ENCODE measurements at places on chromosomes 7 and 10.

- no peak for DNase-seq
Measured at GRCh38 chr10:61902445-61903220, 1.1 kb downstream of the ARID5B start.

DNA sequence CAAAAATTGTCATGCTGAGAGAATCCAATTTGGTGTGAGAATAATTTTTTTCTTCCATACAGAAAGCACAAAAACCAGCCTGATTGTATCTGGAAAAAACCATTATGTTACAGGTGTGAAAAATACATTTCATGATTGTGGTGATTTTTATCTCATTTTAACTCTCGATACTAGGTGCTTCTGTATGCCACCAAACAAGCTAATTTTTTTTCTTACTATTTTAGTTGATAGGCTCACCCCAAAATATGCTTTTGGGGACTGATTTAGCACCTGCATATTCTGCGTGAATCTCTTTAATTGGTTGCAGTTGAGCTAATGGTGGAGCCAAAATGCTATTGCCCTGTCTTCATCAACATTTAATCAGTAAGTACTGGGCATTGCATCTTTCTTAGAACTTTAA is 1.9 kb downstream of the DMTF1 start:
- no peak for DNase-seq

DNA sequence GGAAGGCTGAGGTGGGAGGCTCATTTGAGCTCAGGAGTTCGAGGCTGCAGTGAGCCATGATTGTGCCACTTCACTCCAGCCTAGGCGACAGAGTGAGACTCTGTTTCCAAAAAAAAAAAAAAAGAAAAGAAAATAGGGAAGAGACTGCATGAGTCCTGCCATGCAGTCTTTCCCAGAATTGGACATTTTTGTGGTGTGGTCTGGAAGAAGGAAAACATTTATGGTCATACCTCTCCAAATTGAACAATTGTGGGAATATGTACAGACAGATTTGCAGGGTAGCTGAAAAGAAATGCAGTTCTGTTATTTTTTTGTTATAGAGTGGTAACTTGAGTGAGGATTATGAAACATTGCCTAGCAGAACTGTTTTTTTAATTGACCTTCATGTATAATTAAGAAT is 198.1 kb downstream of the AUTS2 start:
- DNase-seq, result no peak

DNA sequence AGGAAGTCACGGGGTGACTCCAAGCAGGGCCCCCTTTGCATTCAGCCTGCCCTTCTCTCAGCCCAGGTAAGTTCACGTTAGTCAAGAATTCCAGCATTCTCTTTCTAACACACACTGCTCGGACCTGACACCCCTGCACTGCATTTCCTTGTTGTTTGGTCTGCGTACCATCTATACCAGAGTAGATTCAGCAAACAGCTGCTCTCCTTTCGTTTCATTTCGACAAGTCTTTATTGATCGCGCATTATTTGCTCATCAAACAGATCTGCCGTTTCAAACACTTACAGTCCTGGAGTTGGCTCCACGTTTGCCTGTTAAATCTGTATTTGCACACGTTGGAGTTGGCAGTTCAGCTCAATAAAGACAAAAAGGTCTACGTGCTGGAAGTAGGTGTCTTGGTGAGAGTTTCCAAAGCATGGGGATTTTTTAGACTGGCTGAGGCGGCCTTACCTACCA is 495.1 kb downstream of the RPS24 start:
- DNase-seq, result no peak

DNA sequence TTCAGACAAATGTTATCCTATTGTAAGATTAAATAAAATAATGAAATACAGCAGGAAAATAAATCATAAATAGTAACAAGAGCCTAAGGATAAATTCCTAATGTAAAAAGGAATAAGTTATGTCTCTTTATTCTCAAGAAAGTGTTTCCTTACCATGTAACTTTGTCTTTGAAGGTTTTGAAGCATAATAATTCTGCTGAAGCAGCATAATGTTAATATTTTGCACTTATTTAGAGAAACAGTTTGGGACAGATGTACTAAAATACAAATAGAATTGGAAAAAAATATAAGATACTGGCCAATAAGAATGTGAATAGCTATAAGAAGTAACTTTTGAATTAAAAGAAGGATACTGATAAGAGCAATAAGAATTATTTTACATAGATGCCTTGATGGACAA is 45.7 kb downstream of the GRM3 start:
- no peak for DNase-seq

DNA sequence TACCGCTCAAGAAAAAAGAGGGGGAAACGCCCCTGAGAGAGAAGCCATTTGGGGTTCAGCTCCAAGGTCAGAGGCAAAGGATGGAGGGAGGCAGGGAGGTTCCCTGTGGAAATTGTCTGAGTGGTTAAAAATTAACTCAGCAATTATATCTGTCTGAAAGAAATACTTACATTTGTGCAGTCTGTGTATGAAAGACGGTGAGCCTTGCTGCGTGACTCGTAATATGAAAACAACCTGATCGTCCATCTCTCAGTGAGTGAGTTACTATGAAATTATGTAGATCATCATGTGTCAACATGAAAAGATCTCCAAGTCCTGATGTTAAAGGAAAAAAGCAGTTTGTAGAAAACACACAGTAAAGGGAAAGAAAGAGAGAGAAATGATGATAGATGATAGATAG is 67.2 kb upstream of the FAM204A start:
- no peak for DNase-seq

DNA sequence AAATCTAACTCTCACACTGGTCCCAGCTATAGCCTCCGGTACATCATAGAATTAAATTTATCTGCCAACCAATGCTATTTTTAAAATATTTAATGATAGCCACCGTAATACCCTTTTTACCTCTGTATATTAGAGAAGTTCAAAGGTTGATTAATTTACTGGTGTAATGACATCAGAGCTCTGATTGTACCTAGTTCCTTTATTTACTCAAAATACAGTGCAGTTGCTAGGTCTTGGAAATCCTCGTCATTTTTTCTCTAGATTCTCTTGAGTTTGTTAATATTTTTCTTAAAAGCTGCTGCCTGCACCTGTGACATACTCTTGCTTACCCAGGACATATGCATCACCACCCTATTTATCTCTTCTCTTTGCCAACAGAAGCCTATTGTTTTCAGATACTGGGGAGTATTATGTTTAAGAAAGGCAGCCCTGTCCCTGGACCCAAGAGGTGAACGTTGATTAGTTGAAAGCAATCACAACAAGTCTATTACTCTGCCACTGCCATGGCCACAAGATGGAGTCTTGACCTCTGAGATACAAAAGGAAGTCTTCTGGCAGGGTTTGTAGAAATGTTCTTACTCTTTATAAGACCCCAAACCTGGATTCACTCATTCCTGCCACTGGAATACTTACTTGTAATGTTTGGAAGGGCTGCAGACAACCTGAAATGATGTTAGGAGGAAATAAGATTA is 25.6 kb upstream of the TMEM26 start:
- no peak for DNase-seq

- DNase-seq, result no peak
Measured at GRCh38 chr7:26458466-26459145, 166.9 kb downstream of the SNX10 start.

GRCh38 chr10:84185526-84186175 is 8.7 kb upstream of the CDHR1 start:
- DNase-seq, result no peak

- DNase-seq, result no peak
Measured at GRCh38 chr7:133436014-133436428, 183.1 kb downstream of the EXOC4 start.

DNA sequence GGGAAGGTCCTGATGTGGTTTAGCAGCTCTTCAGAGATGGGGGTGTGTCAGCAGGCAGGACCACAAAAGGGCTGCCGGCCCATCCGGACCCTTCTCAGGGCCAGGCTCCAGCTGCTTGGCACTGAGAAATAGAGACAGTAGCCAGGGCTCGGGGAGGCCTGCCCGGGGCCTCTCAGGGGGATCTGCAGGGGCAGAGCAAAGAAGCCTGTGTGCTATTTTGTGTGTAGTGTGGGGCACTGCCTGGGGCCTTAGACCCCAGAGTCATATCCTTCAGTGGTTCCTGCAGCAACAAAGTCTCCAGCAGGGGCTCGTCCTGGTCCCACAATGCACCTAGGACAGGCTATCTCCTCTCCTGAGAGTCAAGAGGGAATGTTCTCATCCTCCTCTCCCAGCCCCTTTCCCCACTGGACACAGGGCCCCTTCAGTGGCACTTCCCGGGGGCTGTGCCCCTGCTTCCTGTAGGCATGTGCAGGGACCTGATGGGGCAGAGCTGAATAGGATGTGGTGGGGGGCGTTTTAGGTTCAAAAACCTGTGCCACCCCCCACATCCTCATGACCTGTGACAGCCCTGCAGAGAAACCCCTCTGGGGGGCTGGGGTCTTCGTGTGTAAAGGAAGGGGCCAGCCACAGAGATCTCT is 159.5 kb upstream of the RHEB start:
- DNase-seq, result no peak

DNA sequence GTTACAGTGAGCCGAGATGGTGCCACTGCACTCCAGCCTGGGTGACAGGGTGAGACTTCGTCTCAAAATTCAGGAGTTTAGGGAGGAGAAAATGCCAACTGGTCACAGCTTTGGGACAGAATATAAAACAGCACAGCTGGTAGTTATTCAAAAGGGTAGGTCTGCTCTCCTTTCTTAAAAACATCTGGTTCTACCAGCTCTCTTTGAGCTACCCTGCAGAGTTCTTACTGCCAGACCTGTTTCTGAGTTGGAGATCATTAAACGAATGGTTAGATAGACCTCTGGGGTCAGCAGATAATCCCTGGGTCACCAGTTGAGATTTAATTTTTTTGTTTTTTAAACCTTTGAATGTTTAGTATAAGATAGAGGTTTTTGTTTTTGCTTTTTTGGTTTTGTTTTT is 52.6 kb downstream of the MCU start:
- DNase-seq, result no peak

GRCh38 chr10:112275512-112276245 is 7.5 kb upstream of the TECTB start:
- DNase-seq, result no peak

DNA sequence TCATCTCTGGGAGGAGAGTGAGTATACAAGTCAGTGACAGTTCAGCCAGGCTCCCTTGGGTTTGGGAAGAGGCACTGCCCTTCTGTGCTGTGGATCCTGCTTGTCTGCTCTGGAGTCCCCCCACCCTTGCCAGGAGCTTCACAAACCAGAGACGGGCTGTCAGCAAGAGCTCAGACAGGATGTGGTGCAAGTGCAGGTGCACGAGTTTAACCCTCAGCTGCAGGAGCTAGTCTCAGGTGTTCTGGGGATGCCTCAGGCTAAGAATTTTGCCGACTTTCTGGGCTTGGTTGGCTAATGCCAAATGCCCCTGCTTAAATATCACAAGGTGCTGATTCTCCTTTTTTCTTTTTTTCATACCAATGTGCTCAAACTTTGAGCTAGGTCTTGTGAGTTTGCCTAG is 22.3 kb downstream of the ZNF783 start:
- DNase-seq, result no peak

GRCh38 chr7:32039000-32039756 is 31.0 kb downstream of the PDE1C start:
- no peak for DNase-seq

- no peak for DNase-seq
Measured at GRCh38 chr7:45225311-45225947, 67.8 kb downstream of the RAMP3 start.

GRCh38 chr10:88164471-88164870 is 301.0 kb downstream of the PTEN start:
- DNase-seq, result no peak

DNA sequence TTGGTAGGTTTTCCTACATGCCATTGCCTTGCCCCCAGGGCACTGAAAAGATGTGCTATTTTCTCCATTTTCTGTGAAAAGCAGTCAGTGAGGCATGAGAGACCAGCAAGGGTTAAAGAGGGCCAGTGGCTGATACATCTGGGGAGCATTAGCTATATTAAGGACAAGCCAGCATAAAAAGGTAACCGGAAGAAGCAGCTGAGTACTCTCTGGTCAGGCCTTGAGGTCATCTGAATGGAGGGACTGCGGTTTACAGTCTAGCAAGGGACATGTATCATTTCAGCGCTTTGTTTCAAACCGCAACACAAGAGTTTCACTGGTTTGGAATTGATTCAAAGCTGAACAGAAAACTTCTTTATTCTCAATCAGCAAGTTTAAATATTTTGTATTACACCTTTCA is 120.4 kb downstream of the EPDR1 start:
- no peak for DNase-seq

GRCh38 chr7:2029936-2030335 is 202.8 kb downstream of the MAD1L1 start:
- no peak for DNase-seq

DNA sequence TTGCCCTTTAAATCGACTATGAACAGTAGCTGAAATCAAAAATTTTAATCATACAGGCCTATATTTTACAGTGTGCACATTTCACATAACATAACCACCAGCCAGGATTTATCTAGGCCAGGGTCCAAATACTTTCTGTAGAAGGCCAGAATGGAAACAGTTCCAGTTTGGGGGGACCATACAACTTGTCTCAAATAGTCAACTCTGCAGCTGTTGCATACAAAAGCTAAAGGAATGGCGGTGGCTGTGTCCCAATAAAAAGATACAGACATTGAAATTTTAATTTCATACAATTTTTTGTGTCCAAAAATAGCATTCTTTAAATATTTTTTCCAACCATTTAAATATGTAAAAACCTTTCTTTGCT is 742 bp upstream of the TYSND1 start:
- no peak for DNase-seq

- no peak for DNase-seq
Measured at GRCh38 chr10:35035606-35036005, 54.5 kb downstream of the CUL2 start.

DNA sequence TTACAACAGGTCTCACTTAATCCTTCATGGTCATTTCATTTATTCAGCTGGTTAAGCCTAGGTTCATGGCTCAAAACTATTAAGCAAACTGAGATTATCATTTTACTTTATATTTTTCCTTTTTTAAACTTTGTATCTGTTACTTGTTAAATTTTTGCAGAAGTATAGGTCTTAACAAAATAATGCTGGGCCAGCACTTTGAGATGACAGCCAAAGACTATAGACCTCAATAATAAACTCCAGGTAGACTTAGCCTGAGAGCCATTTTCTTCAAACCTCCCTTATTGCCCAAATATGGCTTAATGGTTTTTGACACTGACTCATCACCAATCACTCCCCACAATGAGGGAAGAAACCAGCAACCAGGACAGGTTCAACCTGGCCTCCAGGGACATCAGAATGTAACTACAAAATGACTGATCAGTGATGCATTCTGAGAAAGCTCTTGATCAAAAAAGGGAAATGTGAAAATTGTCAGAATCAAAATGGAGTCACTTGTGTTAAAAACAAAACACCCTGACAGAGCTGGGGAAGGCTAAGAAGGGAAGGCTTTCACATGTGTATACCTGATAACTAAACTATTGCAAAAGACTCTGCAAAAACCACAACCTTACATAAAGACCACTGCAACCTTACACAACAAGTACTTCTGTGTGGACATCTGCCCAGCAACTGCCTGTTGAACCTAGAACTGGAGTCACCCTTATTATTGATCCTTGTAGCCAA is 2.1 kb upstream of the CCDC126 start:
- DNase-seq, result peak; percentile 29

GRCh38 chr10:59631882-59632807 is 77.5 kb downstream of the SLC16A9 start:
- DNase-seq, result no peak

GRCh38 chr7:52249741-52250140 is 785.7 kb upstream of the POM121L12 start:
- DNase-seq, result no peak

GRCh38 chr7:106345421-106346166 is 60.8 kb upstream of the NAMPT start:
- DNase-seq, result no peak
